ENCODE measurements at places on chromosomes 4 and X. TPM values are rescaled to one million over a fixed set of nuclear protein-coding genes. Genes with fewer than 3 reads are reported as not detected.

GRCh38 chrX:107823456-107823855 is 2.2 kb upstream of the MID2 start:
- peaks cover 40% of the 10 kb centered on the region for H3K27me3 ChIP-seq
- no peak for DNase-seq
- H3K27ac ChIP-seq = no peak overlapping the region
- peaks cover 9% of the 10 kb centered on the region for H3K4me1 ChIP-seq

DNA sequence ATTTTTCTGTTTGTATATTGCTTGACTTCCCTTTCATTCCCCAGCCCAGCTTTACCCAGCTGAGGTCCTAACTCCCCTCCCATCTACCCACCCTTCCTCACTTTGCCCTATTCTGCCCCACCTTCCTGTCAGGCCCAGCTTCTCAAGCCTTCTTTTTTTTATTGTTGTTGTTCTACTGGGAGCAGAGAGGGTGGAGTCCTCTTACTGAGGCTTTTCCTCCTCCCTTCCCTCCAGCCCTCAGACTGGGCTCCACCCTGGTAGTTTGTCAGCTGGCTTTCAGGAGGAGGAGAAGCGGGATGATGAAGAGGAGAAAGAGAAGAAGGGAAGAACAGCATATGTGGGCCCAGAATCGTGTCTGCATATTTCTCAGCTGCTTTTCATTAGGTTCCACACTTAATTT is 3.2 kb upstream of the KLF8 start:
- no peak for DNase-seq
- no peaks in the 10 kb centered on the region for H3K27me3 ChIP-seq
- peaks cover 18% of the 10 kb centered on the region for H3K4me1 ChIP-seq
- no peaks in the 10 kb centered on the region for H3K36me3 ChIP-seq
- H3K4me3 ChIP-seq = no peak overlapping the region

DNA sequence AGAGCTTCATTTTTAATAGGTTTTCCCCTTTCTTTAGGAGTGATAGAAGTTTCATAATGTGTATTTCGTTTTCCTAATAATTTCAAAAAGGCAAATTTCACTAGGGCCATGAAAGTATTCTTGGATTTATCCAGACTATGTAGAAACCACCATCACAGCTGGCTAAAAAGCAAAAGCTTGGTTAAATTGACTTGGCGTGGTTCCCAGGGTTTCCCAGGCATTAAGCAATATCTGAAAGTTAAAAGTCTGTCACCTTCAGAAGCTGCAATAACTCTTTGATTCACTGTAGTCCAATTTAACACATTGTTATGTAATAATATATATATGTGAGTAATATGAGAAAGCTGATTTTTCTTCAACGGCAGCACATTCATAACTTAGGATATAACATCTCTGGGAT is 38.3 kb downstream of the NDNF start:
- DNase-seq = no peak
- no peak overlapping the region for H3K4me3 ChIP-seq
- no peaks in the 10 kb centered on the region for H3K36me3 ChIP-seq

DNA sequence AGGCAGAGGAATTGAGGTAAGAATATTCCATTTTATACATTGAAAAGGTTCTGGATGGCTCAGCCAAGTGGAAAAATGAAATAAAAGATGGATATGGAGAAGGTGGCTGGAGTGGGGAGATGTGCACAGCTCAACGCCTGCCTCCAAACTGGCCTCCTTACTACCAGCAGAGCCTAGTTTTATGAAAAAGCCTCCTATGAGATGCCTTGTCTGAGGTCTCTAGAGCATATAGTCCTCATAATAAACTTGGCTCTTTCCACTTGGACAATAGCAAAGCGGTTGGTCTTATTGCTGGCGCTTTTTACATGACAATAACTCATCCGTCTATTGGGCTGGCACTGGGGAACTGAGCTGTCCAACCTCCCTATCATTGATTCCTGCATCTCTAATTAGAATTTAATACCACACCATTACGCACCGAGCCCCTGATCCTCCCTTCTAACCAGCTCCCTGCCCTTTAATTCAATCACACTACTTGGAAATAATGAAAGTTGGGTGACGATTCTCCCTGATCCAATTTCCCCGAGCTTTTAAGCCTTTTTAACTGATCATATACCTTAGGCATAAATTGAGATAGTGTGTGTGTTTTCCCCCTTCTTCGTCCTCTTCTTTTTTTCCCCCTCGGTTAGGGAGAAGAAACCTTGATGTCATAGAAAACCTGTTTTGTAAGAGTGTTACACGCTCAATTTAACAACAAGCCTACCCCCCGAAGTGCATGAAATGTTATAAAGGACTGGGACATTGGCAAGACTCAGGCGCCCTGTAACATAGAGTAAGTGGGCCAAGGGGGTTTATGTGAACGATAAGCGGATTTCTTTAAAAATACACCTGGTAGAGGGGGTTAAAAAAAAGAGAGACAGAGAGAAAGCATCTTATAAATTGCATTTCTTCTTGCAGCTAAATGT is at the start of gene PHOX2B:
Gene PHOX2B (minus strand): TSS at position 155 of the 905 bp plus-strand sequence. CDS start 115 bp downstream, at position 40.
- no peaks in the 10 kb centered on the region for H3K36me3 ChIP-seq
- H3K27ac ChIP-seq = no peak within 1 kb of the TSS
- no peak within 1 kb of the TSS for H3K4me3 ChIP-seq
- H3K4me1 ChIP-seq = no peaks in the 10 kb centered on the region

- no peaks in the 10 kb centered on the region for H3K27me3 ChIP-seq
- no peaks in the 10 kb centered on the region for H3K36me3 ChIP-seq
- no peak for DNase-seq
- H3K27ac ChIP-seq = no peak overlapping the region
Observed at GRCh38 chr4:40734497-40734896, 15.3 kb upstream of the NSUN7 start.

DNA sequence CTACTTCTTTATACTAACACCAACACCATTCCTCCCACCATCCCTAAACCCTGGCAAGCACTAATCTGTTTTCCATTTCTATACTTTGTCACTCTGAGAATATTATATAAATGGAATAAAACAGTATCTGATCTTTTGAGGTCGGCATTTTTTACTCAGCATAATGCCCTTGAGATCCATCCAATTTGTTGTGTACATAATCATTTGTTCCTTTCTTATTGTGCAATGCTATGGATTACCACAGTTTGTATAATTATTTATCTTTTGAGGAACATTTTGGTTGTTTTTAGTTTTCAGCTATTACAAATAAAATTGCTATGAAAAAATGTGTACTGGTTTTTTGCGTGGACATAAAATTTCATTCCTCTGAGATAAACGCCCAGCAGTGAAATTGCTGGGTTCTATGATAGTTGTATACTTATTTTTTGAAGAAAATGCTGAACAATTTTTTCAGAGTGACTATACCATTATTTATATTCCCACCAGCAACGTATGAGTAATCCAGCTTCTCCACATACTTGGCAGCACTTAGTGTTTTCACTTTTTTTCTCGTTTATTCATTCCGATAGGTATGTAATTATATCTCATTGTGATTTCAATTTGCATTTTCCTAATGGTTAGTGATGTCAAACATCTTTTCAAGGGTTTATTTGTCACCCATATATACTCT is 154.3 kb upstream of the DCAF8L1 start:
- no peak for DNase-seq
- peak overlapping the region; percentile 28 for H3K27ac ChIP-seq
- H3K36me3 ChIP-seq = no peaks in the 10 kb centered on the region
- H3K27me3 ChIP-seq = no peaks in the 10 kb centered on the region
- no peaks in the 10 kb centered on the region for H3K4me1 ChIP-seq
- H3K4me3 ChIP-seq = no peak overlapping the region

- H3K27ac ChIP-seq = no peak overlapping the region
- no peaks in the 10 kb centered on the region for H3K36me3 ChIP-seq
- no peak overlapping the region for H3K4me3 ChIP-seq
Observed at GRCh38 chrX:101206471-101206870, 13.1 kb upstream of the DRP2 start.

Gene ARHGAP36
- polyA plus RNA-seq = not detected

Gene TCEAL7
- polyA plus RNA-seq = not detected

Gene JAKMIP1
- polyA plus RNA-seq = not detected

- H3K27ac ChIP-seq = no peak overlapping the region
- DNase-seq = no peak
Observed at GRCh38 chr4:184680698-184681097, 31.2 kb downstream of the PRIMPOL start.

- H3K4me1 ChIP-seq = no peaks in the 10 kb centered on the region
- H3K27me3 ChIP-seq = no peaks in the 10 kb centered on the region
- no peak for DNase-seq
- no peak overlapping the region for H3K27ac ChIP-seq
Observed at GRCh38 chr4:176874721-176875445, 82.2 kb upstream of the VEGFC start.

DNA sequence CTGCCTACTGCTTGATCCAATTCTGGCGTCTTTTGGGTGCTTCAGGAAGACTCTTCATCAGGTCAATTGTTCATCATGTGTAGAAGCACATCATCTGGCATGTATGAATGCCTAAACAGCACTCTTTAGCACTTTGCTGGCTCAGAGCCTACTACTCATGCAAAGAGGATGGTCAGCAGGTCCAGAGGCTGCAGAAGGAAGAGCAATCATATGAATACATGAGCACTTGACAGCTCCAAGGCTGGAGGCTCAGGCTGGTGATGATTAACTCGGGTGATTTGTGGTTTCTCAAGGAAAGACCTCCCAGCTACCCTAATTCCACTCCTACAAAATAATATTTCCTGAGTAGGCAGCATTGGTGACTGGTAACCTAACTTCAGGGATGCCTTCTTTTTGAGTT is 103.8 kb upstream of the CXCL13 start:
- no peaks in the 10 kb centered on the region for H3K27me3 ChIP-seq
- H3K36me3 ChIP-seq = no peaks in the 10 kb centered on the region
- no peak for DNase-seq
- H3K27ac ChIP-seq = no peak overlapping the region
- H3K4me1 ChIP-seq = no peaks in the 10 kb centered on the region

- DNase-seq = no peak
- no peak overlapping the region for H3K27ac ChIP-seq
- H3K36me3 ChIP-seq = peaks cover 4% of the 10 kb centered on the region
- H3K4me1 ChIP-seq = peaks cover 12% of the 10 kb centered on the region
- H3K4me3 ChIP-seq = no peak overlapping the region
- peaks cover 31% of the 10 kb centered on the region for H3K27me3 ChIP-seq
Observed at GRCh38 chr4:139274790-139275189, 5.2 kb downstream of the MGARP start.
